ENCODE measurements at places on chromosomes 5 and 9.
A peak's percentile ranks its signal among the peaks of the same experiment; 100 is the strongest.

DNA sequence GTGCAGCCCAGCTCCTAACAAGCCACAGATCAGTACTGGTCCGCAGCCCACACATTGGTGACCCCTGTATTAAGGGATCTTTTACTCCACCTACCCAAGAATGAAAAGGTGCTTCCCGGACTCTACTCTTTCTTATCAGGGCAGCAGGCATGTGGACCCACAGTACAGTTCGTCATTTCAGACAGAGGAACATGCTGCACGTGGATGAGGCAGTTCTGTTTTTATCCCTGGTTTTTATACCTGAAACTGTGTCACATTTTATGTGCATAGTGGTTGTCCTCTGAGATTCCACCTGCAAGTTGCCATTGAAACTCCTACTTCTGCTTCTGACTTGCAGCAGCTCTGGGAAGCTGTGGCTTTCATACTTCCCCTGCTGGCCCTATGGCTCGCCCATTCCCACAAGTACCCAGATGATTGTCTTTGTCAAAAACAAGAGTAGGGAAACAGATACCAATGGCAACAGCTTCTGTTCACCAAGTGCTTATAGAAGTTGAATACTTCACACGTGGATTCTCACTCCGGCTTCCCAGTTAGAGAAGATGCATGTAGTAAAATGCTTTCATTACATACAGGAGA is 208.0 kb downstream of the TRIO start:
- DNase-seq: no peak

- DNase-seq: no peak
Measured at GRCh38 chr9:7315746-7316145, 483.8 kb downstream of the DMAC1 start.

GRCh38 chr5:139684881-139685749 is 37.0 kb downstream of the CXXC5 start:
- no peak for DNase-seq

DNA sequence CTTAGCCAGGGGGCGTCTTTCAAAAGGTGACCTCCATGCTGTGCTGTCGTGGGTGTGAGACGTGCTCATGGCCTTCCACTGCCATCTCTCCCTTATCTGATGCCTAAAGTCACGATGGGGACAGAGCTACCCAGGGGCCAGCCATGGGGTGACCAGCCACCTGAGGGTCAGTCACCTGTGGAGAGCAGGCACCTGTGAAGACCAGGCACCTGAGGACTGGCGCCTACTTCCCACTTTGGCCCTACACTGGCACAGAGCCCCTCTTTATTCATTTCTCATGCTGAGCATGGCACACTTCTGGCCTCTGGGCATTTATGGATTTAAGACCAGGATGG is 6.4 kb upstream of the EXOC3 start:
- DNase-seq: no peak

DNA sequence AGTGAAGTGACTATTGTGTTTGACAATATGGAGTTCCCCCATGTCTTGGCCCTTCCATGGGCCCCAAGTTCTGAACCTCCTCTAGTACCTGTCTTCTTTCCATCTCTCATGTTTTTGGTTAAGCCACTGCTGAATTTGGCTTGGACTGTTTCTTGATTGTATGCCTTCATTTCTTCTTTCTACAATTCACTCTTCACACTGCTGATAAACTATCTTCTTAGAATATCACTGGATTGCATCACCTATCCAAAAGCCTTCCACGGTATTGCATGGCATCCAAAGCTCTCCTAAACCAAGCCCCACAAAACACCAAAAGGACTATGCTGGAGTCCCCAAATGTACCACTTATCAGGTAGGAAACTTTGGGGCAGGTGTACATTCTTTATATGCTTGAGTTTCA is 4.3 kb upstream of the POC5 start:
- no peak for DNase-seq

- no peak for DNase-seq
Measured at GRCh38 chr5:134258896-134259295, 33.0 kb upstream of the PPP2CA start.

- DNase-seq: no peak
Measured at GRCh38 chr9:33024126-33024965, 727 bp upstream of the DNAJA1 start.

DNA sequence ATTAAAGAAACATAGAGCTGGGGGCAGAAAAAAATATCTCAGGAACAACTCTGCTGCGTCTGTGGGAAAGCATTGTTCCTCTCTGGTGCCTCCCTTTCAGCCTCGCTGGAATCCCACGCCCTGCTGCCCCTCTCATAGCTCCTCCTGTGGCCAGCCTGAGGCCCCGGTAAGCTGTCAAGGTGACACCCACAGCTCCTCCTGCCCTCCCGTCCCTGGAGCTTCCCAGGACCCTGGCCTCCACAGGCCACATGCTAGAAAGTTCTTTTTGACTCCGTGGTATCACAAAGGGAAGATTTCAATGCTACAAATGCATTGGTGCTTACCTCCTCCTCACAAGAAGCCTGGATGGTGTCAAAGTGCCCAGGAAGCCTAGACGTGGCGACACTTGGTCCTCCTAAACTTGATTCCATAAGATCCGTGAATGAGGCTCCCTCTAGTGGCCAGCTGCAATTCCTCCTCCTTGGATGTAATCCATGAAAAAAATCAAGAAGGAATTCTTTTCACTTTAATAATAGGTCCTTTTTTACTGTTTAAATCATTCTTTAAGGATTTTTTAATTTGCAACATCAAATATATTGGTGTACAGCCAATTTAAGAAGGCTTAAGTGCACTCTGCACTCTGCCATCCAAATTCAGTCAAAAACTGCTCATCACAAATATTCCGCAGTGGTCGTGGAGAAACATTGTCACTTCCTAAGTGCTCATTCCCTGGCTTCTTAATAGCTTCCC is 104.9 kb downstream of the CFAP90 start:
- peak; percentile 35 for DNase-seq

DNA sequence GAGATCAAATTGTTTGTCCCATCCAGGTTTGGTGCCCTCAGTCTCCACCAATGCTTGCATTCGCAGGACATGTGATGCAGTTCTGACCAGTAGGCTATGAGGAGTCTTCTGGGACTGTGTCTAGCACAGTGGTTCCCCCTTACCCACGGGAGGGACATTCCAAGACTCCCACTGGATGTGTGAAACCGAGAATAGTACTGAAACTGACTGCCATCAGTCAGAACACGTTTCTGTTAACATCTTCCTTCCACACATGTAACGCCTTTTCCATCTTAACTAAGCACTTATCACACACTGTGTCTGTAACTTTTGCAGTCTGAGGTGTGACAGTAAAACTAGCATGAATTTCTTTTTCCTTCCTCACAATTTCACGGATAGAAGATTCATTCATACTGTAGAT is 74.7 kb downstream of the PTTG1 start:
- no peak for DNase-seq
